ENCODE measurements at places on chromosomes 13 and 19.

DNA sequence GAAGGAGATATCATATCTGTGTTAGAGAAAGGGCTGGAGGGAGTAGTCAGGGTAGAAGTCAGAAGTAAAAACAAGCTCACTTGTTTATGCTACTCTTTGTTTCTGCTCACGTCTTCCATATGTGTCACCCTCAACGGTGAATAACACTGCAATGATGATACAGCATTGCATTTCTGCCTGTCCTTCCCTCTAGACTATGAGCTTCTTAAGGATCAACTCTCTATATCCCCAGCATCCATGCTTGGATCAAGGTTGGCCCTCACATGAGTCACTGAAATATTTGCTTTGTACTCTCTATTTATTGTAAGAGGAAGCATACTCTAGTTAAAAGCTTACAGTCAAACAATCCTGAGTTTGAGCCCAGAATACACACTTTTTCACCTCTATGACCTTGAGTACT lies 406.0 kb downstream of the RFC3 start:
- DNase-seq: no peak

DNA sequence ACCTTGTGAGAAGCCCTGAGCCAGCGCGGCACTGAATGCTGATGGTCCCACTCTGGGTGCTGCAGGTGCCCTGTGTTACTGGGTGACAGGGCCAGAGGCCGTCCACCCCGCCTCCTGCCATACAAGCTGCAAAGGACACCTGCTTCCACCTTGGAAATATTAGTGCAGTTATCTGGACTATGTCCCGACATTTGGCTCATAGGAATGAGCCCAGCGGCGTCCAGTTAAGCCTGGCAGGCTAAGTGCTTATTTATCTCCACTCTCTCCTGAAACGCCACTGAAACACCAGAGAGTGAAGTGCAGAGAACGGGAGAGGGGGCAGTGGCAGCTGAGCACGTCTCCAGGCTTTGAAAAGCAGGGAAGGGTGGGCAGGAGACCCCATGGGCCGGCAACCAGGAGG lies 145.8 kb downstream of the KDM4B start:
- DNase-seq: no peak

- DNase-seq: no peak
These were observed 302.6 kb downstream of the SPRY2 start for GRCh38 chr13:80038371-80038770.

- DNase-seq: no peak
These were observed 7.4 kb upstream of the GIPR start for GRCh38 chr19:45660636-45661035.

GRCh38 chr19:29590278-29590677 lies 15.8 kb upstream of the POP4 start:
- no peak for DNase-seq

DNA sequence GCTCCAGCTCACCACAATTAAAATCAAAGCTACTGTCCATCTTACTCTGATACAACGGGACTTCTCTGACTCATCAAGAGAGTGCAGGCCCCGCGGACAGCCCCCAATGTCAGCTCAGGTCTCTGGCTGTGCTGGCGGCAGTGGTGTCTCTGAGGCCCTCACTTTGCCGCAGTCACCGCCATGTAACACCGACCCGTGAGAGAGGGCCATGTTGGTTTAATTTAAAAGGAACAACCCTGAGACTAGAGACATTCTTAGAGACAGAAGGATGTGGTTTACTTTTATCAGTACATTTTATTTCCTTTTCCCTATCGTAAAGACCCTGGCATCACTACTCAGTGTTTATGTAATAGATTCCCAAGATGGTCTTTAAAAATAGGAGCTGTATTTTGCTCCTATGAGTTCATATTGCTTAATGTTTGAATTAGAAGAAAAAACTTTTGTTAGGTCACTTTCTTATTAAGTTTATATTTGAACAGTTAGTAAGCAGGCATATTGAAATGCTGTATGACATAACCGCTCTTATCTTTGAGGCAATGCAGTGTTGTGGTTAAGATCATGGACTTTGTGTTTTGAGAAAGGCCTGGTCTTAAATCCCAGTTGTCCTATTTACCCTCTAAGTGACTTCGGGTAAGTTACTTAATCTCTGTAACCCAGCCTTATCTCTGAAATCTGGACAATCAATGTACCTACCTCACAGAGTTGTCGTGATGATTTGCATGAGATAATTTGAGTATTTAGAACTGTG lies 23.4 kb downstream of the DGKH start:
- DNase-seq: no peak

Data from stimulated activated CD8-positive, alpha-beta memory T cell treated with anti-CD3 and anti-CD28 coated beads, Interleukin-2, amount 100 ng/mL, for 1 hour (primary cell).